AG09309 (cell line): ENCODE measurements at places on chromosomes 4 and X.

DNA sequence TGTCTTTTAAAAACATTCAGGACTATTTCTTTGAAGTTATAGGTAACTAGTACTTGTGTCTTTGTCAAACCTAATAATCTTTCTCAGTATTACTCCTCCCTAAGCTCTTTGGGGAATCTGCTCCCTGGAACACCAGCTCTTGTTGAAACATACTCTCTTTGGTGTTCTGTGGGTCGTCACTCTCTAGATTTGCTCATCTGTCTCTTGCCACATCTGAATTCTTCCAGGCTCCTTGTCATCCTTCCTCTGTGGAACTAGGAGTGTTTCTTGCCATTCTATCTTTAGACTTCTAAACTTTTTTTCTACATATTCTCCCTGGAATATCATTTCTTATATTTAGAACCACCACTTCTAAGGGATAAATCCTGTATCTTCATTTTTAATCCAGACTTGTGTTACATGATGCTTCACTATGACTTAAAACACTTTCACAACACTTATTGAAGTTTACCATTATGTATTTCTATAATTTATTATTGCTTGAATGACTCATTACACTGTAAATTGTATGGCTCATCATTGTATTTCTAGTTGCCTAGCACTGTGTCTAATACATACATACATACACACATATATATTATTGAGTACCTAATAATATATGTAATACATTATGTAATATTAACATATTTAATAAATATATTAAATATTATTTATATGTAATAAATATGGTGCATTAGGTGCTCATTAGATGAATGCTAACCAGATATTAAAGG lies 186.1 kb downstream of the TMA16 start:
- DNase-seq, result no peak

- no peak for DNase-seq
These were observed 432.3 kb upstream of the ATOH1 start for GRCh38 chr4:93396272-93396671.

DNA sequence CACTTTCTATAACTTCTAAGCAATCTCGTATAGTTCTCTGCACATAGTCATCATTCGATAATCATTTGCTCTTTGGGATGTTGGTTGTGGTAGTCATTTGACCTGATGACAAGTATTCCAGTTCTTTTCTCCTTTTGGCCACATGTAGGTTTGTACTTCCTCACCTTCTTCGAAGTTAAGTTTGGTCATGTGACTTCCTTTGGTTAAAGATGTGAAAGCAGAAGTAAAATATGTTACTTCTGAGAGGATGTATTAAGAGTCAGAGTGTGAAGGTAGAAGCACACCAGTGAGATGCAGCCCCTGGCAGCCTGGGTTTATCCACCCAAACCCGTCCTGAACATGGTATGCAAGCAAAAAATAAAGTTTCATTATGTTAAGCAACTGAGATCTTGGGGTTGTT lies 48.9 kb upstream of the ZNF518B start:
- DNase-seq, result no peak

DNA sequence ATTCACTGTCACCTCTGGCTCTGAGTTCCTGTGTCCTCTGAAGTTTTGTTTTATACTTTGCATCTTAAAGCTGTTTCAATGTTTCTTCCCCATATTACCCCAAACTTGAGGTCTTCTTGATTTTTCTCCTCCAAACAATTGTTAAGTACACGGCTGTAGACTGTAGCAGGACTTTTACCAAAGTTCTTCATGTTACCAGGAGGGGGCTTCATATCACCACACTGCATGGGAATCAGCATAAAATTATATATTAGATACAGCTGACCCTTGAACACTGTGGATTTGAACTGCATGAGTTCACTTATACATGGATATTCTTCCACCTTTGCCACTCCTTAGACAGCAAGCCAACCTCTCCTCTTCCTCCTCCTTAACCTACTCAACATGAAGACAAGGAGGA lies 56.6 kb downstream of the SPATA18 start:
- no peak for DNase-seq

GRCh38 chr4:190017357-190018200 lies 9.5 kb downstream of the FRG2 start:
- no peak for DNase-seq

- no peak for DNase-seq
These were observed 88.0 kb downstream of the ATP11C start for GRCh38 chrX:139844884-139845283.

GRCh38 chrX:110671068-110671803 lies 124.4 kb downstream of the CHRDL1 start:
- DNase-seq, result no peak

DNA sequence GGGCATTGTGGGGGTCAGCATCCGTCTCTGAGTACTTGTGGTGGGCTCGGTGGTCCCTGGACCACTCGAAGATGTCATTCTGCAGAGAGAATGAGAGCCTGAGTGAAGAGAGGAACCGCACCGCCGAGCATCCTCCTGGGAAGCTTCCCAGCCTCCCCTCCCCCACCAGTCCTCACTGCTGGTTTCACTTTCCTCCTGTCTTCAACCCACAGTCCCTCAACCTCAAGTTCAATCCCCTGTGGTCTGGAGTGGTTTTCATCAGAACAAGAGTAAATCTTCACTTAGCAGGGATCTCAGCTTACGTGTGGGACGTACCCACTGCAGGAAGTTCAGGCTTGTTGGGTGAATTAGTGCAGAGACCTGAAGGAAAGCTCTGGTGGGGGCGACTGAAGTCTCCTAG lies 117.8 kb downstream of the SCD5 start:
- no peak for DNase-seq

DNA sequence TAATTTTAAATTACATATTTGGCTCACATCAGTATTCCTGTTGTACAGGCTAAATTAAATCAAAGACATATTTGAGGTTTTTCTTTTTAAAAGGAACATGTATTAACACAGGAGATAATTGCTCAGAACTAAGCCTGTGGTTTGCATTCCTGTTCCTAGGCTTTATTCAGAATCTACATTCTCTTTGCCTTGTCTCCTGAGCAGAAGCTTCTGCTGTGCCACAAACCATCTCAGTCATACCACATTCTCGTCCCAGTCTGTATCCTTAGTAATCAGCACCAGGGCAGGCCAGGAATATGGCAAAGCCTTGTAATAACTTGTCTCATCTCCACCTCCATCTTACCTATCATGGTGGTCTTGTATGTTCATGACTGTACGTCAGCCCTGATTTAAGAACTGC lies 162.8 kb downstream of the ARHGAP24 start:
- DNase-seq, result no peak

DNA sequence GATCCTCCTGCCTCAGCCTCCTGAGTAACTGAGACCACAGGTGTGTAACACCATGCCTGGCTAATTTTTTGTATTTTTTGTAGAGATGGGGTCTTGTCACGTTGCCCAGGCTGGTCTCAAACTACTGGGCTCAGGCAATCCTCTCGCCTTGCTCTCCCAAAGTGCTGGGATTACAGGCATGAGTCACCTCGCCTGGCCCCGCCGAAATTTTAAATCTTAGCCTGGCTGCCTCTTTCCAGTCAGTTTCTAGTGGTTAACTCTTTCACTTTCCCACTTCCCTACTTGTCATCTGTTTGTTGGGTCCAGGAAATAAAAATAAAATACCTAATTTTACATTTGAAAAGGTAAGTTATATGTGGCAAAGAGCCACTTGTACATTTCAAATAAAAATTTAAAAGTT lies 62.4 kb downstream of the TMEM165 start:
- DNase-seq, result no peak

DNA sequence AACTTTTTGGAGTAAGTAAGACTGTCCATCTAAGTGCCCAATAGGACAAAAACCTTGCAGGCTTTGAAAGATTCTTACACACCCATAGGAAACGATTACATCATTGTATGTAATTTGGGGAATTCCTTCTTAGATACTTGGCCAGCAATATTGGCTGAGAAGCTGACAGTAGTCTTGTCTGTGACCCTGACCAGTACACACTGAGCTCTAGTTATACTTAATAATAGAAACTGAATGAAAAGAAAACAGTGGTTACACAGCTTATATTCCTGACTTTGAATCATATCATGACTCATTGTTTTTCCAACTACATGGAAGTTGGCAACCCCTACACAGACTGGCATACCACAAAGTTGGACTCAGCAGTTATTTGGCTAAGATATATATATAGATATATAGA lies 7.1 kb upstream of the TLR2 start:
- DNase-seq, result peak; percentile 29

- DNase-seq, result no peak
These were observed 44.0 kb downstream of the SCD5 start for GRCh38 chr4:82754513-82755165.

DNA sequence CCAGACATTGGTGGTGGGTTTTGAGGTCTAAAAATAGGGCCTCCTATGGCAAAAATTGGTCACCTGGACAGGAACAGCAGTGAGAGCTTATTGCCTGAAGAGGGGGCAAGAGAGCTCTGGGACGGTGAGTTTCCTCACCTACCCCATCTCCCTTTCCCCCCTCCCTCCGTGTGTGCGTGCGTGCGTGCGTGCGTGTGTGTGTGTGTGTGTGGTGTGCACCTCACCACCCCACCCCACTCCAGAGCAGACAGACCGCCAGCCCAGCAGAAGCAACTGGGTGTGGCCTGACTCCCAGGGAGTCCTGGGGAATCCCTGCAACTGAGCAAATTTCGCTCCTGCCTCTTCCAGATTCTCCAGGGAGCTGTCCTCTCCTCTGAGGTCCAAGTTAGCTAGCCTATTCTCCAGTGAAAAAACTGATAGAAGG lies 44.7 kb downstream of the PRPS1 start:
- peak; percentile 27 for DNase-seq

- no peak for DNase-seq
These were observed 147.1 kb downstream of the NAA11 start for GRCh38 chr4:79178760-79179159.

DNA sequence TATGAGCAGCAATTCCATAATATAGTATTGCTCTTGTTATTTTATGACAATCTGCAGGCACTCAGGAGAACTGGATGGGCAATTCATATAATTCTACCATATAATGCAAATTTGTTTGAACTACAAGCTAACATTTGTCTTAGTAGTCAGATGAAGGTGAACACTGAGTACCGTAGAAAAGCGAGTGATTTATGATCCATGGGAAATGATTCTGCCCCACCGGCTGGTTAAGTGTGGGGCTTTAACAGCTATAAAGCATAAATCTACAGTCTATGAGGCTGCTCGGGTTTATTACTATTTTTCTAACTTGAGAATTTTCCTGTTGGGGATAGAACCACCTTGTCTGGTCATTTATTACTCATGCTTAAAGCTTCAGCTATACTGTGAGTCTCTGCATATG lies 275.5 kb downstream of the PCDH10 start:
- DNase-seq, result no peak

GRCh38 chr4:146389561-146389960 lies 132.2 kb downstream of the SLC10A7 start:
- DNase-seq, result no peak

DNA sequence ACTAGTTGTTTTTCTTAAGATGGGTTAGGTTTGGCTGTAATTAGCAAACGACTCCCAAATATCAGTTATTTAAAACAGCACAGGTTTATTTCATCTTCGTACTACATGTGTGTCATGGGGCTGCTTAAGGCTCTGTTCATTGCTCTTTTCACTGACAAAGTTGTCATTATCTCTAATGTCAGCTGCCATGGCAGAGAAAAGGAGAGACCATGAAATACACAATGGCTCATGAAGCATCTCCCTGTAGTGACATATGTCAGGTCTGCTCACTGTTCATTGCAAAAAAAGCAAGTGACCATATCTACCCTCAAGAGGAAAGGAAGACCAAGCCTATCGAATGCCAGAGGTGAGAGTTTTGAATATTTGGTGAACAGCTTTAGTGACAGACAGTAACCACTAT lies 52.2 kb upstream of the PCDH7 start:
- DNase-seq, result no peak

DNA sequence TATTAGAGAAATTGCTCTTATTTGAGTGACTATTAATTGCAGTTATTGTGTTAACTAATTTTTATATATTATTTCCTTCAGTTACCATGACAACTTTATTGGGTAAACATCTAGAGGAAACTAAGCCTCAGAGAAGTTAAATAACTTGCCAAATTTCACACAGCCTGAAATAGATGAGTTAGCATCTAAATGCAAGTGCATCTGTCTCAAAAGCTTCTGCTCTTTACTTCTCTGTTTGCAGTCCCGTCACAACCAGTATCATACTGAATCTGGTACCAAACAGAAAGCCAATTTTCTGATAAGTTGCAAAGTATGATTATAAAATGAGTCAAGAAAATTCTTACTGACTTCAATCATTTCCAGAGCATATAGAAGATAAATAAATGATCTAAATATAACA lies 1544.9 kb upstream of the PCDH7 start:
- no peak for DNase-seq

- no peak for DNase-seq
These were observed 595.9 kb downstream of the ADGRL3 start for GRCh38 chr4:61795998-61796397.

GRCh38 chr4:168484626-168485025 lies 4.3 kb upstream of the DDX60L start:
- peak; percentile 88 for DNase-seq

GRCh38 chrX:7654316-7654715 lies 188.7 kb upstream of the VCX start:
- DNase-seq, result no peak

DNA sequence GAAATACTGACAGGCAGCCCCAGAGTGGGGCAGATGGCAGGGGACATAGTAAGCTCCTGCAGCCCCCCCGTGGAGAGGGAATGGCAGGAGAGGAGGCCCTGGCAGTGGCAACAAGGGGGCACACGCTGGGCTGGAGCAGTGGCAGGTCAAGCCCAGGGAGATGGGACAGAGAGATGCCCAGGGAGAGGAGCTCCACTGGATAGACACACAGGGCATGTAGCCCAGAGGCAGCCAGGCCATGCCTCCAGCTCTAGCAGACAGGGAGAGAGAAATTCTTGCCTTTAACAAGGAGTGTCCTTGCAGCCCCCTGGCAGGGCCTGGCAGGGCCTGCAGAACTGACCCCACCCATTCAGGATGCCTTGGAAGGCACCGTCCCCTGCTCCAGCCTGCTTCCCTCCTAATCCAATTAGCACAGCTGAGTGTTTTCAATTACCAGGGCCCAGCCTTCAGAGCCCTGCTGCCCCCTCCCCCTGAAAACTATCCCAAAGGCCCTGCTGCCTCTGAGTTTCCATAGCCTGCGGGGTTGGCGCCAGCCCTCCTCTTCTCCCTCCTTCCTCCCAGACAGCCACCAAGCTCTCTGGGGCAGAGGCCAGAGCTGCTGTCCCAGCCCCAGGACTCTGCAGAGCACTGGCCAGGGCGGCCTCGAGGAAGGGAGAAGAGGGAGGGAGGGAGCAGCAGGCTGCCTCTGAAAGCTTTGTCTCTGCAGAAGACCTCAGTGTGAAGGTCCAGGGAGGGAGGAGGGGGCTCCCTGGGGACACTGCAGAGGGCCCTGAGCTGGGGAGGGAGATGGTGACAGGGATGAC lies 12.5 kb downstream of the L1CAM start:
- no peak for DNase-seq

DNA sequence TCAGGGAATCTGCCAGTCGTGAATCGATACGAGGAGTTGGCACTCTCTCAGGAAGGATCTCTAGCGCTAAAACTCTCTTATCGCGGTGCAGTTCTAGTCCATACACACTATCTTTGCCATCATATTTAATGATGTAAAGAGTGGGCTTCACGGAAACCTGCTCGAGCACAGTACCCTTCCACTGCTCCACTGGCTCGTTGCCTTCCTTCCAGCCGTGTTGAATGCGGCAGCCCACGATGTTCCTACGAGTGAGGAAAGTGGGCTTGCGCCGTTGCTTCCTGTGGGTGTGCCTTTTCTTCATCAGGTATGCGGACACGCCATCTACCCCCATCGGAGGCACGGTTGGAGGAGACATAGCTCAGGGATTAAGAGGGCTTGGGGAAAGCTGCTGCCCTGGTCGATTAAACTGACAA lies 661 bp downstream of the SPIN4 start:
- no peak for DNase-seq
